Tibial artery (tissue), 4 donors: ENCODE measurements at places on chromosomes 2 and 18.

DNA sequence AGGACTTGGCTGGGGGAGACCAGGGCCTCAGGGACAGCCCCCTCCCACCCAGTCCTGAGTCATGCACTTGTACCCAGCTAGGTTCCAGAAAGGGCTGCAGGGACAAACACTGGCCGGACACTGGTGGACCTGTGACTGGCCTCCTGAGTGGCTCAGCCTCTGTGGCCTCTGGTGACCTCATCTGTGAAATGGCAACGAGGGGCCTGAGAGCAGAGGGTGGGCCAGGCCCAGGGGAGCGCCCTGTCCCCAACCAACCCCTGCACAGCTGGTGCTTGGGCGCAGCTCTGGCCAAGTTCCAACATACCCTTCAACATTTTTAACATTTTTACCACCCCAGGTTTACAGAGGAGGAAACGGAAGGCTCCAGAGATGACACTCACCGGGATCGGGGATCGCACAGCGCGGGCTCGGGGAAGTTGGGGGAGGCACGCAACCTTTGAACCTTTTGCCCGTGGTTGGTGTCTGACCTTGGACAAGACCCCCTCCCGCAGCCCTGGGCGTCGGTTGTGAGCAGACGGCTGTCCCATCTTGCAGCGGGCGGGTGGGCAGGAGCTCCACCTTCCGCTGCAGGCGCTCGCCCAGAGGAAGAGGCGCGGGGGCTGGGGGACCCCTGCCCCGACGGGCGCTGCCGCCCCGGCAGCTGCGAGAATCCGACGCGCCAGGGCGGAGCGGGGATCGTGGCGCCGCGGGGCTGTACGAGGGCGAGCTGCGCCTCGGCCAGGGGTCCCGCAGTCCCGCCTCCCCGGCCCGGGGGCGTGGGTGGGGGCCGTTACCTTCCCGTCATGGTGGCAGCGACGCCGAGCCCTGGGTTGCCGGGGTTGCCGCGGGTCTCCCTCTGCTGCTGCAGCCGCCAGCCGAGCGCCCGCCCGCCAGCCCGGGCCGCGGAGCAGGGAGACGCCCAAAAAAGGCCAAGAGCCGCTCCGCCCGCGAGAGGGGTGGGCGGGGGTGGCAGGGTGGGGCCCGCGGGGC, 805 bp downstream of the LIMS2 start:
- DNase-seq: peak; percentile 61

GRCh38 chr2:25115249-25115883, 53.0 kb downstream of the POMC start:
- DNase-seq: no peak

GRCh38 chr2:190875891-190876290, 4.7 kb upstream of the GLS start:
- DNase-seq: no peak

- no peak for DNase-seq
These were observed 98.2 kb downstream of the BABAM2 start for GRCh38 chr2:27988718-27989117.

DNA sequence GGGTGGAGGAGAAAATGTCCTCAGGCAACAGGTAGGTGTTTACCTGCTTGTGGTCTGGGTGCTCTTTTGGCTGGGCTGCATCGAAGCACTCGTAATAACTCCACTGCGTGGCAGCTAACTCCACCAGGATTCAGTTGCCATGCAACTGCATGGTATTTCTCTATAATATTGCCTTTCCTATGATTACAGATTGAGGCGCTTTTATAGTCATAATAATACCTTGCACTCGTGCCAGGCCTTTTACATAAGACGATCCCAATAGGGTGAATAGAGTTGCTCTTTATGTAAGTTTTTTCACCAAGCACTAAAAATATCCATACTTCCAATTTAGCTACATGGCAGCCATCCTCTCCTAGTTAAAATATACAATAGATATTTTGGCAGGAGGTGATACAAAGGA, 19.7 kb upstream of the NYAP2 start:
- no peak for DNase-seq

GRCh38 chr2:196677404-196677803, 37.9 kb downstream of the CCDC150 start:
- no peak for DNase-seq

DNA sequence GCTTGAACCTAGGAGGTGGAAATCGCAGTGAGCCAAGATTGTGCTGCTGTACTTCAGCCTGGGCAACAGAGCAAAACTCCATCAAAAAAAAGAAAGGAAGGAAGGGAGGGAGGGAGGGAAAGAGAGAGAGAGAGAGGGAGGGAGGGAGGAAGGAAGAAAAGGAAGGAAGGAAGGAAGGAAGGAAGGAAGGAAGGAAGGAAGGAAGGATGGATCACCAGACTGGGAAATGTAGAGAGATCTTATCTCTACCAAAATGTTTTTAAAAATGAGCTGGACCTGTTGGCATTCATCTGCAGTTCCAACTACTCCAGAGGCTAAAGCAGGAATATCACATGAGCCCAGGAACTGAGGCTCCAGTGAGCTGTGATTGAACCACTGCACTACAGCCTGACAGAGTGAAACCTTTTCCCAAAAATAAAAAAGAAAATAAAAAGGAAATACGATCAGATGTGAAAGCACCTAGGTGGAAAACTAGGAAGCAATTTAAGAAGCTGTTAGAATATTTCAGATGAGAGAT, 239.4 kb downstream of the CDH7 start:
- DNase-seq: no peak

GRCh38 chr2:175621821-175622220, 380.2 kb downstream of the LNPK start:
- DNase-seq: no peak

DNA sequence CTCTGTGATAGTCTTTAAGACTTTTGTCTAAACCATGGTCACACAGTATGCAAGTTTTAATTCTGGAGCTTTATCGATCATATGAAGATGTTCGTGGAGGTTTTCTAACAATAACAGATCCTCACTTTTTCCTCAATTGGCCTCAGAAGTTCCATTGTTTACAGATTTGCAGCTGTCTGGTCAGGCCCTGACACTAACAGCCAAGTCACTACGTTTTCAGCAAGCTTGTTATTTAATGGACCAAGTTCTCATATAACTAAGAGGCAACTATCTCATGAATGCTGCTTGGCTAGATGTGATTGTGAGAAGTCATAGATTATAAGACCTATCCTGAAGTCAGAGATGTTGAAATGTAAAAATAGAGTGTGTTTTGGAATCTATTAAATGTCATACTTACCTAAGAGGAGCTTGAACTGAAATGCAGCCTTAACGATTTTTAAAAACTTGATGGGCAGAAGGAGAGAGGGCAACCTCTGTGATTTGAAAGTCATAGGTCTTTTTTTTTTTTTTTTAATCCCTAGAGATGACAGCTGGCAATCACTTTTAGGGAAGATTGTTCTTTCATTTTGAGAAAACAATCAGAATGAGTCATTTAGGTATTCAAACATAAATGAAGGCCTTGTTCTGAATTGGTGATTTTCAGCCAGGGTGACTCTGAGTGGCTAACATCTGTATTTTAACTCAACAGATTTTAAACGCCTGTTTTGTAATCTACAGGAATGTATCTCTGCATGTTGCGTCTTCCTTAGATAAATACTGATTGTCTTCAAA, 48.4 kb upstream of the NEMP2 start:
- DNase-seq: no peak

DNA sequence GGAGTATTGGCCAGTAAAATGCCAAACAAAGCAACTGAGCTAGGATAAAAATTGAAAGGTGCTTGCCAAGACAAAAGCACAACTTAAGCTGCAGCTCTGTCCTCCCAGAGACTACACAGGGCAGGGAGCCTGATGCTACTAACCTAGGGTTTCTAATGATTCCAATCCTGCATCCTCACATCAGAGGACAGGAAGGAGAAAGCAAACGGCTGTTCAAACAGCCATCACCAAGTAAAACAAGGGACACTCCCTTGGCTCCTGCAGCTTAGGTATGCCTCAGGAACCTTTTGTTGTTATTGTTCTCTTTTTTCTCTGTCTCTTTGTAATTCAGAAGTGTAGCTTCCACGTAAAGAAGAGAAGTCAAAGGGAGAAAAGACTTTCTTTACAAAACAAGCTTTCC, 99.5 kb downstream of the TCF4 start:
- no peak for DNase-seq

- DNase-seq: no peak
These were observed 121.1 kb downstream of the LDLRAD4 start for GRCh38 chr18:13339653-13340052.

DNA sequence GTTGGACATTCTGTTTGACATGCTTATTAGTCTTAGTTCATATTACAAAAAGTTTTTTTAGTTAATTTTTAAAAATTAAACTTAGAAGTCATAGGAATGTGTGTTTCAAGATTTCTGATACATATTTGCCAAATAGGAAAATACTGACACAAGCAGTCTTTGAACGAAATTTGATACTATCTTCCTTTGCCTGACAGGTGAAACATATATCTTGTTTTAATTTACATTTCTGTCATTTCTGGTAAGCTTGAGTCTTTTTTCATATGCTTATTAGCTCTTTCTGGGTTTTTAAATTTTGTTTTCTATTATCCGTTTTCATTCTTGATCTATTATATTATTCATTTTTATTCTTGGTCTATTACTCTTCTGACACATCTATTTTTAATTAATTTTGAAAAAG, 24.5 kb downstream of the ITGAV start:
- DNase-seq: no peak

- no peak for DNase-seq
These were observed 142.1 kb downstream of the CABLES1 start for GRCh38 chr18:23277399-23277798.

DNA sequence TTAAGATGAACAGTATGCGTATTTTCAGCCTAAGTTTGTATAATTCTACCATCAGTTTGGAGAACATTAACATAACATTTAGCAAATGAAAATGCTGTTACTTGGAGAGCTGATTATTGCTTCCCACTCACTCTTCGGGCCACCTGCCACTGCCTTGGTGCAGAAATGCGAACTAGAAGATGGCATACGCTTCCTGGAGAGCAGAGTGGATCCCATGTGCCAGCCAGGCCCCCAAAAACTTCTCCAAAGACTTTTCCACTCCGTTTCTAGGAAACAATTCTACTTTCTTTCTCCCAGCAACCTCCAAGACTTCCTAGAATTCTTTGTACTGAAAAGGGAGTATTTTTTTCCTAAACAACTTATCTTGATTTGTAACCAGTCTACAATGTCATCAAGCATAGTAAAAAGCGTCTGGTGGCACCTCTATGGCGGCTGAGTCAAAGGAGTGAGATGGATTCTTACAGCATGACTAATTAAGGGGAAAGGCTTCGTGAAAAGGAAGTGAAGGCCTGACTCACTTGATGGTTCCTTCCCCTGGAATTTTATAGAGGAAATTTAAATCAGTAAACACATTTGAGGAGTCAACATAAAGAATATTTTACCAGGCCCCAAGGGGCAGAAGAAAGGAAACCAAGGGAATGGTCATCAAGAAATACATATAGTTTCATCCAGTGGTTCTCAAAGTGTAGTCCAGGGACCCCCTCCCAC, 36.6 kb downstream of the FEZ2 start:
- no peak for DNase-seq

GRCh38 chr2:197378086-197378485, 56.7 kb downstream of the SF3B1 start:
- no peak for DNase-seq

- peak; percentile 69 for DNase-seq
These were observed 961 bp upstream of the SLC40A1 start for GRCh38 chr2:189581354-189582139.

GRCh38 chr2:53438100-53438499, 329.5 kb upstream of the CHAC2 start:
- no peak for DNase-seq

DNA sequence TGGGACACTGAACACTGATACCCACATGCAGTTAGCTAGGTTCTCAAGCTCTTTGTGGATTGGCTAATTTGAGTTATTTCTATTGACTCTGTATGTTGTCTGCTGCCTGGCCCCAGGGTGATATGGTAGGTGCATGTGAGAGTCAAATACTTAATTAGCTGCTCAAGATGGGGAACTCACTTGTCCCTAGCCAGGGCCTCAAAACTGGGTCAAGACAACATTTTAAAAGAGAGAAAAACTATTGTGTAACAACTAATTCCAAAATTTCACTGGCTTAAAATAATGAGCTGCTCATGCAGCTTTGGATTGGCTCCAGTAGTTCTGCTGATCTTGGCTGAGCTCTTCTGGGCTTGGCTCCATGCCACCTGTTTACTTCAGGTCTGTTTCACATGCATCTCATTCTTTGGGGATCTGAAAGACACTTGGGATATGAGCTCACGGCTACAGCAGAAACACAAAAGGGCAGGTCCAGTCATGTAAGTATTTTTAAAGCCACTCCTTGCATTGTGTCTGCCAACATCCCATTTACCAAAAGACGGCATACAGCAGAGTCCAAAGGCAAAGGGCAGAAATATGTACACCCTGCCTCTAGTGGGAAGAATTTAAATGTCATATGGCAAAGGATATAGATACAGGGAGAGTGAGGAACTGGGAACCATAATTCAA, 716.8 kb downstream of the SUCLG1 start:
- DNase-seq: peak; percentile 32

- DNase-seq: no peak
These were observed 62.4 kb downstream of the MRPS9 start for GRCh38 chr2:105100046-105100840.

DNA sequence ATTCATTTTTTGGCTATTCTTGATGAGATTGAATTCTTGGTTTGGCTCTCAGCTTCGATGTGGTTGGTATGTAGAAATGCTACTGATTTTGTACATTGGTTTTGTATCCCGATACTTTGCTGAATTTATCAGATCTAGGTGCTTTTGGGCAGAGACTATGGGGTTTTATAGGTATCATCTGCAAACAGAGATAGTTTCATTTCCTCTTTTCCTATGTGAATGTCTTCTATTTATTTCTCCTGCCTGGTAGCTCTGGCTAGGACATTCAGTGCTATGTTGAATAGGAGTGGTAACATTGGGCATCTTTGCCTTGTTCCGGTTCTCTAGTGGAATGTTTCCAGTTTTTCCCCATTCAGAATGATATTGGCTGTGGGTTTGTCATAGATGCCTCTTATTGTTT, 5.5 kb upstream of the TACR1 start:
- no peak for DNase-seq

- peak; percentile 77 for DNase-seq
These were observed 539 bp downstream of the LAPTM4A start for GRCh38 chr2:20050646-20051531.

GRCh38 chr2:176063958-176064357, 19.8 kb downstream of the EVX2 start:
- DNase-seq: no peak

- no peak for DNase-seq
These were observed 132.1 kb upstream of the STON1 start for GRCh38 chr2:48397846-48398245.
